ENCODE measurements at places on chromosomes 7 and 10.
A peak's percentile ranks its signal among the peaks of the same experiment; 100 is the strongest.

- DNase-seq, result no peak
Observed at GRCh38 chr10:118585794-118586193, 9.7 kb downstream of the PRLHR start.

- DNase-seq, result no peak
Observed at GRCh38 chr10:88138319-88138848, 275.0 kb downstream of the PTEN start.

DNA sequence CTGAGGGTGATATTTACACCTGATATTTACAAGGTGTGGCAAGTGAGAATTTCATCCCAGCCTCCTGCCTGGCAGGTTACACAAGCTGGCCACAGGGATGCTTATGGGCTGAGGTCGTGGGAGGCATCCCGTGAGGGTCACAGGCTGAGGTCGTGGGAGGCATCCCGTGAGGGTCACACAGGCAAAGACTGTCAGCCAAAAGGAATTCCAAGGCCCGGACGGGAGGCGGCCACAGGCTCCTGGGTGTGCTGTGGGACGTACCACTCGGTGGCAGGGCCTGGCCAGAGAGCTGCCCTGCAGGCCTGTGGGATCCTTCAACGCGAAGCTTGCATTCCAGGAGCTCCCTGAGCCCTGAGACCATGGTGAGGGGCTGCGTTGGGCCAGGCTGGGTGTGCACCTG lies 460.6 kb downstream of the DNAJB6 start:
- no peak for DNase-seq

DNA sequence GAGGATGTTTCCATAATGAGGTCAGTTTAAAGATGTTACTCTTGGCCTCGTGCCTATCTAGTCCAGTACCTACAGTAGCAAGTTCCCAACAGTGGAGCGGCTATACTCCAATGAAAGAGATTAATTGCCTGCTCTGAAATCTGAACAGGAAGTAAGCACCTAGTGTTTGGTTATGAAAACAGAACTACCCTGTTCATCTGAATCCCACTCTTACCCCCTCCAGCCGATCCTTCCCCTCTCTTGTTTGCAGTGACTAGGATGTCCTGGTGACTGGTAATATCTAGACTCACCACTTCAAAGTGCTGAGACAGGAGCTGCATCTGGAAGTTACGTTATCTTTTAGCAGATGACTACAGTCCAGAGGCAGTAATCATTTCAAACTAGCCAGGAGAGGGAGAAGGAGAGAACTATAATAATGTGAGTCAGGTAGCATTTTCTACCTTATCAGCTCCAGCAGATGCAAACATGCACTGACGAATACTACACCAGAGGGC lies 666.7 kb upstream of the NRP1 start:
- no peak for DNase-seq

DNA sequence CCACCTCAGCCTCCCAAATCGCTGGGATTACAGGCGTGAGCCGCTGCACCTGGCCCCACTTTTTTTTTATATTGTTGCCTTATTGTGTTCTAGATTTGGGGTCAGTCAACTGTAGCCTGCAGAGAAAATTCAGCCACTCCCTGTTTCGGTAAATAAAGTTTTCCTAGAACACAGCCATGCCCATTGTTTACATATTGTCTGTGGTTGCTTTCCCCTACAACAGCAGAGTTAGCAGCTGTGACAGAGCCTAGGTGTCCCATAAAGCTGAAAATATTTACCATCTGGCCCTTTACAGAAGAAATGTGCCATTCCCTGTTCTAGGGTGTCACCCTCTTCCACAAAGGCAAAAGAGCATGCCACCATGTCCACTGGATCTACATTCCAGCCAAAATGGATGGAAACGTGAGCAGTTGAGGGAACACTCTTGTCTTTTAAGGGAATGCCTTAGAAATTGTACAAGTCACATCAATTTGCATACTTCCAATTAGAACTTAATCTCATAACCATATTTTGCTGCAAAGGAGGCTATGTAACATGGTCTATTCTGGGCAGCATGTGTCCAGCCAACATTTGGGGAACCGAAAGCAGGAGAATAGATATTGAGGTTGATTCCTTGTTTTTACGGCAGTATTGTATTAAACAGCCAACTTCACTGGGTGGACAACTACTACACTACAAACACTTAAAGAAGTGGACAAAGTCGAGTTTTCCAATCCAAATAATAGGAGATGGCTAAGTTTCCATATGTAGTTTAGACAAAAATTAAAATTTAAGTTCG lies 11.0 kb upstream of the BLVRA start:
- DNase-seq, result no peak

GRCh38 chr10:49768731-49769130 lies 6.6 kb upstream of the OGDHL start:
- no peak for DNase-seq

GRCh38 chr10:129046962-129047361 lies 420.1 kb upstream of the MGMT start:
- DNase-seq, result no peak

- DNase-seq, result no peak
Observed at GRCh38 chr7:91330866-91331265, 66.6 kb downstream of the FZD1 start.

- no peak for DNase-seq
Observed at GRCh38 chr10:114874827-114875411, 53.3 kb downstream of the FHIP2A start.

DNA sequence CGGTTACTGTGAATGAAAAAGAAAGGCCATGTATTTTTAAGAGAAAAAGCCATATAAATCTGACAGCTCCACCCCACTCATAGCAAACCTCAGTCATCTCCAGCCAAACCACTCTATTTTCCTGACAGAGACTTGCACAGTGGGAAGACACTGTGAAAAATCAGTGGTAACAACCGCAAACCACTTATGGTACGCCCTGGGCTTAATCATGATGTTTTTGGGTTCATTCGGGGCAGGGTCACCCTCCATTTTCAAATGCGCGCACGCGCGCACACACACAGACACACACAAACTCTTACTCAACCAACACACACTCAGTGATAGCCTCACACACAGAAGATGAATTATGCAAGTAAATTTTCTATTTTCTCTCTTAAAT lies 82.1 kb upstream of the HPS1 start:
- no peak for DNase-seq

DNA sequence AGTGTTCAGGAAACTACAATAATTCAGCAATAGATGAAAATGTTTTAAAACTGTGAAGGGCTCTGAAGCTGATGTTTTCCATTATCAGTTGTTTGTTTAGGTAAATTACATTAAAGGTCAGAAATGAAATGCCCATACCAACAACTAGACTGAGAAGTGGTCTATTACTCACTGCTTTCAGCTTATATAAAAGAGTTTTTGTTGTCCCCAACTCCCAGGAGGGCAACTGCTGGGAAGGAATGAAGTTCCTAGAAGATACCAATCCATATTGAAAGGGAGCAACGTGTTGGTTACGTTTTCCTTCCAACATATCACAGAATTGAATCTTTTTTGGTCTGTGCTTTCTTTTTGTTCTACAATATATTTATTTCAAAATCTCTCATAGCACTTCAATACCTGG lies 330.6 kb upstream of the LRRN3 start:
- DNase-seq, result no peak

GRCh38 chr10:99316374-99316773 lies 12.8 kb upstream of the CNNM1 start:
- no peak for DNase-seq

- DNase-seq, result no peak
Observed at GRCh38 chr7:45626441-45627430, 52.6 kb downstream of the ADCY1 start.

GRCh38 chr7:96484091-96484490 lies 162.2 kb upstream of the SLC25A13 start:
- DNase-seq, result no peak

DNA sequence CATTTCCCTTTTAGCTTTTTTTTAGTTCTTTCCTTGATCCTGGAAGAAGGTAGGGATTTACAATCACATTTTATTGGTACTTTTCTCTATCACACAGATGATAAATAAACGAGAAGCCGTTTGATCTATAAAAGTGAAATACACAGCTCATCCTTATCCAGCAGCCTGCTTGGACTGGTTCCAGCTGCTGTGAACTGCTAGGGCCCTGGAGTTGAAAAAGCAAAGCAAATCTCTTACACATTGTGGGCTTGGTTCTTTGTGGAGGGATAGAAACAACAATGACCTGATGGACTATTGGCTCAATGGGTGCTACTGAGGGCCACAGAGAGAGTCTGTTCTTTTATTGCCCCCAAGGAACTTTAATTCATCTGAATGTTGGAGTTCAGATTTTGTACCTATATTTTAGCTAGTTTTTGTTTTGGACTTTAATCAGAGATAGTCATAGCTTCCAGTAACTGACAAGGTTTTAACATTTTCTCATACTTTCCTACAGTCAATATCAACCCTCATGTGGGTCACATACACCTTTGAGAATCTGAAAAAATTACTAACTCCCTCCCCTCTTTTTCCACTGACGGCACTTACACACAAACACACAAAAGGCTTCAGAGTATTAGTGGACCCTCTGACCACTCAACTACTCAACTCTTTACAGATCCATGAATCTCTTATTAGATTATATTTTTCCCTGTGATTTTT lies 91.6 kb upstream of the CCDC6 start:
- no peak for DNase-seq

- no peak for DNase-seq
Observed at GRCh38 chr7:22214000-22214399, 143.0 kb downstream of the RAPGEF5 start.

DNA sequence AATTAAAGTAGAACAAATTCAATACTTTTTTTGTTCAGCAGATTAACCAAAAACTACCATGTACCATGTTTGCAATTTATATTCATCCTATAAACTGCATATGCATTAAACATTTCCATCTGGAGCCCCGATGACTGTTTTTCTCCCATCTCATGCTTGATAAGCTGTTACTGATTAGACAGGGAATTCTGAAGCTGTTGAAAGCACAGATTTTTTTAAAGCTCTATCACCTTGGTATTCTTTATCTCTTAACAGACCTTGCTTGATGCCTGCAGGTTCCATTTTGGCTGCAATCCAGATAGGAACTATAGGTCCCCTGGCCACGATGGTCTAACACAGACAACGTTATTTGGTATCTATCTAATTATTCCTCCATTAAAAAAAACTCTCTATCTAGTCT lies 961.7 kb downstream of the CNTNAP2 start:
- DNase-seq, result no peak

- no peak for DNase-seq
Observed at GRCh38 chr10:92593619-92594588, 974 bp downstream of the KIF11 start.

- no peak for DNase-seq
Observed at GRCh38 chr10:43942096-43942850, 293.6 kb upstream of the ZNF32 start.

DNA sequence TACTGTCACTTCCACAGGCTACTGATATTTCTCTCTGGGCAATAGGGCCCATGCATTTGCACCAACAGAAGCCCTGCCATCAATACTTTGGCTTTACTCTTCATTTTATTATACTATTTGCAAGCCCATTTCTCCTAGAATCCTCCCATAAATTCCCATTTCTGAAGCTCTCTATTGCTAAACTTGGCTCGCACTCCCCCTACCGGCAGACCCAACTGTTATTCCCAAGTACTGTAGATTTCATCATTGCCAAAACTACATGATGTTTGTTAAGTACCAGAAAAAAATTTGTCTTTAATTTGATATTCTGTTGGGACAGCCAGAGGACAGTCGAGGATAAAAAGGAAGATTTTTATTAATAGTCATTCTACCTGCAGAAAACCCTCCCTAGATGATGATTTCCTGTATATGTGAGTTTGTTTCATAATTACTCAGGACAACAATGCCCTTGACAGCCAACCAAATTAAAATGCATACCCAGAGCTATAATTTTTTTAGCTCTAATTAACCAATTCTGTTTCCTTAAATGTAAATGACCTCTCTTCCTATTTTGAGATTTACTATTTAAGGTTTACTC lies 298.6 kb downstream of the REEP3 start:
- peak; percentile 38 for DNase-seq

DNA sequence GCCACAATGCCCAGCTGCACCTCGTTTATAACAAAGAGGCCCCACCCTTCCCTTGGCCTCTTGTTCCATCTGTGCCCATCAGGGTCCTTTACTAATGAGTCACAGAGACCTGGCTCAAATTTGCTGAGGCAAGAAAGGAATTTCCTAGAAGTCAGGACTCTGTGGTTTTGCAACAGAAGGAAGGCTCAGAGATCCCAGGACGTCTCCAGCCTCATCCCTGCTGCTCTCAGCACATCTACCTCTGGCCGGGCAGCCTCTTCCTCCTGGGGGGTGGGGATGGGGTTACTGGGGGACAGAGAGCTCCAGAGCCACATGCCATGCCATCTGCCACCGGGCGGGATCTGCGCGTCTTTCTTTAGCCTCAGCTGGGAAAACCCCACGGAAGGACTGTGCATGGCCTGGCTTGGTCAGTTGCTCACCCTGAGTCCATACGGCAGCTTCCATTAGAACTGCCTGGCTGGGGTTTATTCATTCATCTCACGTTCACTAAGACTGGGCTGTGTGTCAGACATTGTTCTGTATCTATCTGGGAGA lies 41.9 kb upstream of the PSMG3 start:
- DNase-seq, result peak; percentile 100

DNA sequence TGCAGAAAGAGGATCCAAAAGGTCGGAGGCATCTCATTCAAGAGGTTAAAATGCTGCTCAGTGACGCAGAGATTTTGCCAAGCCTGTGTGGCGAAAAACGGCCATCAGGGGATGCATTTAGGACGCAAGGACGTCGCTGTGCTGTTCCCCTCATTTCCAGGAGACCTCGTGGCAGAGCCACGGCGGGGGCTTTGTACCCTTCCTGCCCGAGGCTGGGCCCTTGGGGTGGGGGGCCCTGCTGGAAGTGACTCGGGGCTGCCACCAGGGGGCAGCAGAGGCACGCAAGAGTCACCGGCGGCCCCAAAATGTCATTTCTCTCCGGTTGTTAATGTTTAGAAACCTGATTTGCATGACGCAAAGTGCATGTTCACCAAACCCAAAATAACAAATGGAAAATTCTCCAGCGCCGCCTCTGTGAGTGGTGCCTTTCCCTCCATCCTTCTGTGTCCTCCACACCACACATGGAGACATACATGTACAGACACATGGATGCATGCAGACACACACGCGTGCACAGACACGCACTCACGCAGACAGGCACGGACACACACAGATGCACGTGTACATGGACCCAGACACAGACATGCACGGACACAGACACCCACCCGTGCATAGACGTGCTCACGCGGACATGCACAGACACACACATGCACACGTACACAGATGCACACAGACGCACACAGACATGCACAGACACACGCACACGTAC lies 51.0 kb upstream of the NKX6-2 start:
- DNase-seq, result peak; percentile 56

GRCh38 chr10:79063661-79064492 lies 4.9 kb upstream of the ZMIZ1 start:
- DNase-seq, result no peak
